ENCODE measurements at places on chromosomes 11 and 22.

- peak; percentile 48 for DNase-seq
Measured at GRCh38 chr11:114183044-114183511, 113.1 kb upstream of the NNMT start.

DNA sequence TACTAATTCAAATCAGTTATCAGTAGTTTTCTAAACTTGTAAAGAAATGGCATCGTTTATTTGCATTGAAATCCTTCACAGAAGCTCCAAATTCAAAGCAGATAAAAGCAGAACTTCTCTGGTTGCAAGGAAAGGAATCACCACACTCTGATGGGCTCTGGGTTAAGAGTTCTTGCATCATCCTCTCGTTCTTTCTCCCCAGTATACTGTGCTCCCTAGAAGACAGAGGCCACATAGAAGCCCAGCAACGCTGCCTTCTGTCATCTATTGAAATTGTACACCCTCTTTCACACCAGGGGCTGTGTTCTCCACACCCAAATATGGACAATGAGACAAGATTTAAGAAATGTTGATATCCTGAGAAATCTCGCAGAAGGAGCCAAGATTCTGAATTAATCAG lies 29.3 kb downstream of the FAT3 start:
- no peak for DNase-seq

DNA sequence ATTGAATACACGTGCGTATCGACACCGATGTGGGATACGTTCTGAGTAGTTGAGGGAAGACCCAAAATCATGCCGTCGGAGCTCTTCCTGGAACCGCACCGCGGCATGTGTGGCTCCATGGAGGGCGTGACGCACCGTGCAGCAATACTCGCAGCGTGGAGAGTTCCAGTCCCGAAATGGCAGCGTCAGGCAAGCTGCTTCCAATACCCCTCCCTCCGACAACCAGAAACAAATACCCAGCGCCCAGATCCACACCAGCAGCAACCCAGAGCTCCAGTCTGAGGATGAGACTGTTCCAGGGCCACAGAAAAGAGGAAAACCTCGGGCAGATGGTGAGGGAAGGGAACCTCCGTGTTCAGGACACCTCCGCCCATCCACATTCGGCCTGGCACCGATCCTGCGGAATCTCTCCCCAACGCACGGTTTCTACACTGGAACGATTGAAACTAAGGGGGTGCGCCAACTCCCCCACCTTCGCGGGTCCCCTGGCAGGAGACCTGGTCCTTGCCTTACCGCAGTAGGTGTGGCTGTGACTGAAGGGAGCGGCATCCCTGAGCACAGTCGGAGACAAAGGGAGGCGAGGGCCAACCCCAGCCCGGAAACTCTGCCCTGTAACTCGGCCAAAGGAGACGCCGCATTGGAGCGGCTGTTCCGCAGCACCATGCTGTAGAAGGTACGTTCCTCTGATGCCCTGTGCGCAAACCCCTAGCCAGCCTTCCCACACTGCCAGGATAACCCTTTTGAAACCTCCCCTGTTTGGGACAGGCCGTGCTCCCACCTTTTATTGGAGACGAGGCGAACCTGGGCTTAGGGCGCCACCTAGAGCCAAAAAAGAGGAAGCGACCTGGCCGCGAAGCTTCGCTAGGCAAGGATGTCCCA lies 28.2 kb downstream of the DBX1 start:
- DNase-seq, result peak; percentile 9

DNA sequence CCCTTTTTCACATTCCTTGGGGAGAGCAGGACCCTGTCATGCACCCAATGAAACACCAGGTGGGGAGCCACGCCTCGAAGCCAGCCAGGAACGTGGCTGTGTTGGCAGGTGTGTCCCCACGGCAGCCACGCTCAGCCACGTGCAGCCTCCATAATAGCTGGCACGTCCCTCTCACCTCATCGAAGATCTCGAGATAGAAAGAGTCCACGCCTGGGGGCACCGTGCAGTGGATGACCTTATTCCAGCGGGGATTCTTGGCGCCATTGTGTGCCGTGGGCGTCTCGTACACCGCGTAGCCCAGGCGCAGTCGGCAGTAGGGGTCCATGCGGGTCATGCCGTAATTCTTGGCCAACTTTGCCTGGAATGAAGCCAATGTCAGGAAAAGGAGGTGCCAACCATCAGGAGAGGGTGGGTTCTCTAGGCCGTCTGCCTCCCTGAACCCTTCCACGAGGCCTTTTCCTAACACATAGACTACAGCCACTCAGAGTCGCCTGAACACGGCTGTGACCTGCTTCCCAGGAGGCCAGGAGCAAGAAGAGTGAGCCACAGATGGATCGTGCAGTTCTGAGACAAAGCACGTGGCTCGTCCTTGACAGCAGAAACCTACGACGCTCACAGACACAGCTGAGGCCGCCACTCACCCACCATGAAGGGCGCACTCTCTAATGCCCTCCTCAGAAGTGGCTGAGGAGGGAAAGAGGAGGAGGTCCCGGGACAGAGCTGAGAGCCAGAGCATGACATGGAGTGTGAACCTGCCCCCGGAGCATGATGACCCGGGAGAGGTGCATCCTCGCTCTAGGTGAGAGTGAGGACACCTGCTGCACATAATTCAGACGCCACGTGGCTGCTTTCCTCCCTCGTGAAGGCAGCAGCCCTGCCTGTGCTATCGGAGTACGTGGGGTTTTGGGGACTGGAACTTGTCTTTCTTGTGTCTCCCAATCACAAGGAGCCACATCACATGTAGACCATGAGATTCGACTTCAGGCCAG lies 19.1 kb downstream of the TOLLIP start:
- no peak for DNase-seq

- DNase-seq, result no peak
Measured at GRCh38 chr22:34902335-34902734, 163.6 kb upstream of the ISX start.

DNA sequence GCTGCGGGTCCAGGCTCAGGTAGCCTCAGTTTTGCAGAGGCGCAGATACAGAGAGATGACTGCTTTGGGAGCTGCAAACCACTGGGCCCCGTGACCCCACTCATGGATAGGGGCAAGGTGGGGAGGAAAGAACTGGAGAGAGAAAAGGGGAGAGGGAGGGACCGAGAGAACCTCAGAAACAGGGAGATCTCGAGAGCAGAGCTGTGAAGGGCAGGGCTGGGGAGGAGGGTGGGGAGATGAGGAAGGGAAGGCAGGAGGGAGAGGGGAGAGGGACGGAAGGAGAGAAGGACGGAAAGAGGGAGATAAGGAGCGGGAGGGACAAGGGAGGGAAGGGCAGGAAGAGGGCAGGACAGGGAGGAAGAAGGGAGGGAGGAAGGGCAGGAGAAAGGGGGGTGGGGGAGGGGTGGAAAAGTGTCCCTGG lies 46.3 kb downstream of the IGLL1 start:
- DNase-seq, result no peak

- DNase-seq, result no peak
Measured at GRCh38 chr11:125084057-125084416, 20.9 kb downstream of the SLC37A2 start.

- DNase-seq, result no peak
Measured at GRCh38 chr11:117658809-117659208, 138.2 kb downstream of the DSCAML1 start.

DNA sequence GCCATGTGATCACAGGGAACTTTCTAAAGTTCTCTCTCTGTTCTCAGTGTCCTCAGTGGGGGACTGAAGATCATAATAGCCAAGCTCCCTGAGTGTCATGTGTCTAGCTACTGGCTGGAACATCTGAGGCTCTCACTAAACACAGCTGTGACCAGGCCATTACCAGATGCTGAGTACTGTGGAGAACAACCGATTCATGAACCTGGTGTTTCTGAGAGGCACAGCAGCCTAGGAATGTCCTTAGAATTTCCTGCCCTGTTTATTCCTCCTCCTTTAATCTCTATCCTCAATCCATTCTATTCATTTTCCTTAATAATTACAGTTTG lies 93.0 kb downstream of the ME3 start:
- DNase-seq, result no peak

GRCh38 chr11:44963136-44963535 lies 12.5 kb upstream of the TP53I11 start:
- DNase-seq, result no peak

DNA sequence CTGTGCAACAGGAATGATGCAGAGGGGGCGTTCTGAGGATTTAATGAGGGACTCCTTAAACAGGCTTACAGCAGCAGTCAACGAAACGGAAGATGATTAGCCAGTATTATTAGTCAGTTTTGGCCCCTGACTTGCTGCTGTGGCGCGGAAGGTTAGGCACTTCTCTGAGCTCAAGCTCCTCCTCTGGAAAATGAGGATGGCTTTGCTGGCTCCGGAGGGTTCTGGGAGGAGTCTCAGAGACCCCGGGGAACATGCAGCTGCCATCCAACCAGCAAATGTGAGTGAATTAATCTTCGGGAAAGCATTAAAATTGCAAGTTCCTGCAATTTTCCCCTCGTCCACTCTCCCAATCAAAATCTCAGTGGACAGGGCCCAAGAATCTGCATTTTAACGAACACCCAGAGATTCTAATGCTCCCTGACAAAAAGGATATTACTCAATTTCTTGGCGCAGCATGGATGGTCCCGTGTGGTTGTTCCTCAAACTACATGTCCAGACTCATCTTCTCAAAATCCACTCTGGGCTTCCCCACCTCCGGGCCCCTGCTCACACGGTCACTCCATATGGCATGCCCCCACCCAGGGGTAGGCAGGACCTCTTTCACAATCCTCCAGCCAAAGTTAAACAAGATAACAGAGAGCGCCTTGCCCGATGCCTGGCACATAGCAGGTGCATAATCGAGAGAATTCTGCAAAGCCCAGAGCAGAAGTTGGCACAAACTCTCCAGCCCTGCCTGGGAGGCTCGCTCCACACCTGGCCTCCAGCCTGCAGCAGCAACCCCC lies 6.4 kb downstream of the ELFN2 start:
- no peak for DNase-seq

DNA sequence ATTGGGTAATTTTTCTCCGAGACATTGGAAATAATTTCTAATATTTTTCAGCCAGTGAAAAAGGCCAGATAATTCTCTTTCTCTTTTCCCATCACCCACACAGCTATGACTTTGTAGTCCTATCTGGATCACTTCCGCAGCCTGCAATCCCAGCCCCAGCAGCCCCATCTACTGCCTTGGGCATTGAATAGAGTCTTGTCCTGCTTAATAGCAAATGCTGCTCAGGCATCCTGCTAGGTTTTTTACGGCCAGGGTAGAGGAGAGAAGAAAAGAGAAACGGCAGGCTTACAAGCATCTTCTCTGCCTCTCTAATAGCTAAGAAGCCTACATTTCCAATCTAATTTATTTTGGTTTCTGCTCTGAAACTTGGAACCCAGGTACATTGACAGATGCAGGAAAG lies 154.3 kb upstream of the B3GAT1 start:
- no peak for DNase-seq

- no peak for DNase-seq
Measured at GRCh38 chr11:30429550-30429949, 106.6 kb downstream of the ARL14EP start.

DNA sequence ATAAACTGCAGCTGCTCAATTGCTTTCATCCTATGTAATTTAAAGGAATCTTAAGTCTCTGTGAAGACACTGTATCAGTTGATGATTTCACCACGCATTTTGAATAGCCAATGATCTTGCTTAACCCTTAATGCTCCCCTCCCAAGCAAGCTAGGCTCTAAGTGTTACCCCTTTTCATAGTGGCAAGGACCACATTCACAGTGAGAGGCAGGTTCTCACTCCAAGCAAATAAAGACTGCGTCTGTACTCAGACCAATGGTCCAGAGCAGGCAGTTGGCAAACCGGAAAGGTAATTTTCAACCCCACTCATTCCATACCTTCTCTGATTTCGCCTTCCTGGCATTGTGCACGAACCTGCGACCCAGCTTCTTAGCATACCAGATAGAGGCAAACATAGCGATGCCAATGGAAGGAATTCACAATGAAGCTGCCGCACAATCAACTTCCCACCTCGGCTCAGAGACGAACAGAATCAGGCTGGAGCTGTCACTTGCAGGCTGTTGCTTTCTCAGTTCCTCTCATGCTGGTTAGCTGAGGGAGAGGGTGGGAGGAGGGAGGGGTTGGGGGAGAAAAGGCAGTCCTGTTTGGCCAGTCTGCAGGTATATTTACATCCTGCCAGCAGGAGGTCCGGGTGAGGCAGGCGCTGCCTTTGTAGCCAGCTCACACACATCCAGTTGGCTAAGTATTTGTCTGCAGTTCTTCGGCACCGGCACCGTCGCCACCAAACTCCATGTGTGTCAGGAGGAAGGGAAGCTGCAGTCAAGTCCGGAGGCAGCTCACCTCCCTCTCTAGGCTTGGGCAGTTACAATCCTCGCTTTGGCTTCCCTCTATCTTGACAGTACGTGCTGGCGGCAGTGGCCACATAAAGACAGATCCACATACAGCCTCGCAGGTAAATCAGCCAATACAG lies 1151.2 kb upstream of the CCDC90B start:
- no peak for DNase-seq

DNA sequence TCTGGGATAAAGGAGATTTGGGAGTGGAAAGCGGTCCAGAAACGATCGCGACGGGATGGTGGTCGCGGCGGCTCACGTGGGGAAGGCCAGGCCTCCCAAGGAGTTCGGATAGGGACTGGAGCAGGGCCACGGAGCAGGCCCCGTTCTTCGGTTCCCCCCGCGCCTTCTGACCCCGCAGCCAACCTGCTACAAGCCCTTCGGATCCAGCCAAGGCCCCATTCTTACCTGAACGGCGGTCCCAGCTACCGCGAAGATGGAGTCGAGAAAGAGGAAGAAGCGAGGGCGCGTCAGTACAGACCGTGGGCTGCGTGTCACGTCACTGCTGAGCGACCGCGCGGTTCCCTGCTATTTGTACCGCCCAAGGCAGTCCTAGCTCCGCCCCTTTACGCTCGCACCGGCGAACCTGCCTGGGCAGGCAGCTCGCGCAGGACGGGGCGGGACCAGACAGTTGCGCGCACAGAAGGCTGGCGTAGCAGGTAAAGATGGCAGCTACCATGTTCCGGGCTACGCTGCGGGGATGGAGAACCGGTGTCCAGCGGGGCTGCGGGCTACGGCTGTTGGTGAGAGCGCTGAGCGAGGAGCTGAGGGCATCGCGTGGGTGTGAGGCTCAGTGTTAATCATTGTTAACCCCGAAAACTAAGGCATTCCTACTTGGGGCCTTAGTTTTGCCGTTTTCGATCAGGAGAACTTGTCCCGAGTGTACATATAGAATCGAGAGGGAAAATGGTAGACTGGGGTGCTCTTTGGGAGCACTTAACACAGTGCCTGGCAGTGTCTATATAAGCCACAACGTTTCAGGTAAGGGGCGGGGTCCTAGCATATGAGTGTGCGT lies at the start of the genes FAU and MRPL49:
Gene FAU, minus strand, starts transcription at position 270 of the 832 bp plus-strand sequence. CDS start 321 bp downstream, outside the sequence.
Gene MRPL49, plus strand, starts transcription at position 457 of the 832 bp plus-strand sequence. Its CDS starts 26 bp downstream, at position 483.
- DNase-seq, result peak; percentile 99

Measured in effector CD4-positive, alpha-beta T cell (primary cell).